ENCODE measurements at places on chromosomes 13 and 19.

DNA sequence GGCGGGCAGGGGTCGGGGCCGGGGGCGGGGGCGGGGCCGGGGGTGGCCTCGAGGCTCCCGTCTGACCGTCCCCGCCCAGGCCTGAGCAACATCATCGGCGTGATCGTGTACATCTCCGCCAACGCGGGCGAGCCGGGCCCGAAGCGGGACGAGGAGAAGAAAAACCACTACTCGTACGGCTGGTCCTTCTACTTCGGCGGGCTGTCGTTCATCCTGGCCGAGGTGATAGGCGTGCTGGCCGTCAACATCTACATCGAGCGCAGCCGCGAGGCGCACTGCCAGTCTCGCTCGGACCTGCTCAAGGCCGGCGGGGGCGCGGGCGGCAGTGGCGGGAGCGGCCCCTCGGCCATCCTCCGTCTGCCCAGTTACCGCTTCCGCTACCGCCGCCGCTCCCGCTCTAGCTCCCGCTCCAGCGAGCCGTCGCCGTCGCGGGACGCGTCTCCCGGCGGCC lies 9.4 kb upstream of the CACNG6 start:
- DNase-seq, result no peak

DNA sequence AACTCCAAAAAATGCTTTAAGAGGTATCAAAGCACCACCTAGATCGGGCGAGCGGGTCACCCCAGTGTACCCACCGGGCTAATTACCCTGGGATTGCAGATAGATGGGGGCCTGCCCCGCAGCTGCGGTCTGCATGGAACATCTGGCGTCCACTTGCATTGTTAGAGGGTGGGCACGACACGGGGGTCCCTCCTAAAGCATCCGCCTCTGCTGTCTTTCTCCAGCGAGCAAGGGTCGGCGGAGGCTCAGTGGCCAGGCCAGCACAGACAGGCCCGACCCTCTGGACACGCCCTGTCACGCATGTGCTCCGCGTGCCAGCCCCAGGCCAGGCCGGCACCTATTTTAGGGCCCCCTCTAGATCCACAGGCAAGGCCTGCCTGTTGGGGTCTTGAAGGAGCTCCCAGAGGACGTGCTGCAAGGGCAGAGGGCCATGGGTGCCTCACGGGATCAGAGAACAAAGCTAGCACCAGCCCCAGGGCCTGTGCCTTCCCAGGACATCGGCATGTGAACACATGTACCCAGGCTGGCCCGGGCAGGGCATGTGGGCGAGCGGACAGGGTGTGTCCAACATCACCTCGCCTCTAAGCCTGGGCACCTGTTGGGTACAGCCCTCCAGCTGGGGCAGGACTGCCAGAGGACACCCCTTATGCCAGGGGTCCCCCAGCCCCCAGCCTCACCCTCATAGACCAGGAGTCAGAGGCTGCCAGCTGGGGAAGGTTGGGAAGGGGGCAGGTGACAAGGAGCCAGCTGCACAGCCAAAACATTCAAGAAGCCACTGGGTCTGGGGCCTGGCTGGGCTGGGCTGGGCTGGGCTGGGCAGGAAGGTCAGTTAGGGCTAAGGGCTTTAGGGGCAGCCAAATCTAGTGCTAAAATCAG lies 35.6 kb upstream of the NANOS3 start:
- no peak for DNase-seq

GRCh38 chr13:77918391-77919245 lies at the start of gene EDNRB:
Gene EDNRB, minus strand, starts transcription at chr13:77918831. Its CDS starts 258 bp downstream, at chr13:77918573.
- DNase-seq, result no peak

- DNase-seq, result no peak
Observed at GRCh38 chr19:29212356-29212647, 649 bp downstream of the UQCRFS1 start.

GRCh38 chr19:13623716-13624710 lies 117.7 kb upstream of the CACNA1A start:
- DNase-seq, result no peak

Measured in SW 1271 (cell line).